ENCODE measurements at places on chromosomes 2 and 18.

DNA sequence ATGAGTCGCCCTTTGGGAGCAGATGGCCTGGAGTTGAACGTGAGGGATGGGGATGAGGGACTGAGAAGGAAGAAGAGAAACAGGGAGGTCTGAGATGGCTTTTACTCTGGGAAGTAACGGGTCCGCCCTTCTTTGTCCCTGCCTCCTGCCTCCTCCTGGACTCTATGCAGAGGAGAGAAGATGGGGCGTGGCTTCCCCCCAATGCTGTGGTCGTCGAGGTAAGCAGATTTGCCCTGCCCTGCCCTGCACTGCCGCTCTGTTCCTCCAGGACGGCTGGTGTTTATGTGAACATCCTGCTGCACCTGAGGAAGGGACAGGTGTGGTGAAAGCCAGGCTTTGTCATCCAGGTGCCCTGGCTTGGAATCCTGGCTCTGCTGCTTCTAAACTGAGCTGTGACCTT is 13.5 kb upstream of the NTSR2 start:
- DNase-seq, result no peak

- no peak for DNase-seq
Measured at GRCh38 chr2:5977477-5977876, 285.3 kb downstream of the SOX11 start.

GRCh38 chr2:123870206-123870880 is 154.7 kb upstream of the CNTNAP5 start:
- DNase-seq, result no peak

- DNase-seq, result no peak
Measured at GRCh38 chr2:205017381-205017780, 472.1 kb downstream of the PARD3B start.

GRCh38 chr2:28351621-28352020 is 41.0 kb upstream of the FOSL2 start:
- no peak for DNase-seq

DNA sequence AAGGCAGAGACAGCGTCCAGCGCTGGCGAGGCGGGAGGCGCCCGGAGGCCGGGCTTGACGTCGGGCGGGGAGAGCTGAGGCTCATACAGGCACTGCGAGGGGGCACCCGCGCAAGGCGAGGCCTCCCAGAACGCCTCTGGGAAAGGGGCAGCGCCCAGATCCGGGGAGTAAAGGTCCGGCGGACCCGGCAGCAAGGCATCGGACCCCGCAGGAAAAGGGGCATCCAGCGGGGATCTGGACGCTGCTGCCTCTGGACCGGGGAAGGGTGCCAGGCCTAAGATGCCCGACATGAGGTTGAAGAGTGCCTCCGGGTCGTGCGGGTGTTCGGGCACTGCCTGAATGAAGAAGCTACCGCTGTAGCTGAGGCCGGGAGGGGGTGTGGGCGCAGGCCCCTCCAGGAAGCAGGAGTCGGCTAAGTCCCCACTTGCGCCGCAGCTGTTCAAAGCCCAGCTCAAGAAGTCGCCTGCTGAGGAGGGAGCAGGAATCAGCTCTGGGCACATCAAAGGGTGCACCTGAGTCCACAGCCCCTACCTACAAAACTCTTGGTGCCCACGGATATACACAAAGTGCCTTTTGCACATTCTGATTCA is 937 bp downstream of the EGR4 start:
- DNase-seq, result no peak
